ENCODE measurements at places on chromosomes 16 and 17. TPM values are rescaled to one million over a fixed set of nuclear protein-coding genes. Genes with fewer than 3 reads are reported as not detected.

Gene FBXO39
- not detected for total RNA-seq

Gene TP53TG3
- total RNA-seq, result not detected

Gene IRX3
- total RNA-seq, result 10.5 TPM

Gene ZG16B
- not detected for total RNA-seq

Gene CSF3
- 0.59 TPM for total RNA-seq

Gene KRTAP9-4
- total RNA-seq, result not detected

GRCh38 chr17:4944163-4944553 is 4.1 kb downstream of the RNF167 start:
- DNase-seq, result no peak

- no peak for DNase-seq
These were observed at the start of gene VAT1L for GRCh38 chr16:77788181-77789084. TSS of gene VAT1L (plus strand) at chr16:77788564. CDS start at chr16:77788683, 119 bp downstream.

DNA sequence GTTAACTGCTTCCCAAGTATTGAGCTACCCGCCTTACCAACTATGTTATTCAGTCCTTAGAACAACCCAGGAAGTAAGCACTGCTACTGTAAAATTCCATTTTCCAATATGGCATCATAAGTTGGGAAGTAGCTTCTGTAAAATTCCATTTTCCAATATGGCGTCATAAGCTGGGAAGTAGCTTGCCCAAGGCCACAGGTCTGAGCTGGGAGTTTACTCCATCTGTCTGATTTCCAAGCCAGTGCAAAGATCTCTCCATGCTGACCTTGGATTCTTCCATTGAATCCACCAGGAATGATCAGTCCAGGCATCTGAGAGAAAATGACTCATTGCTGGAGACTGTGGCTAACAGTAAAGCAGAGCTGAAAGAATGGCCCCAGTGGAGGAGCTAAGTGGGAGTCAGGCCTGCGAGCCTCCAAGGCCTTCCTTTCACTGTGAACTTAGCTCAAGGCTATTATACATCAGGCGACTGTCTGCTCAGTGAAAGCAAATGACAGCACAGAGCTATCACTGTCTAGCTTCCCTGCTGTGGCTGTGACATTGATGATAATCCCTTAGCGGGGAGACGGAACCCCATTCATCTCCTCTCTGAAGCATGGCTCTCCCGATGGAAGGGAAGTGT is 430.4 kb downstream of the HAPSTR1 start:
- no peak for DNase-seq

- no peak for DNase-seq
These were observed 24.4 kb upstream of the ADCY9 start for GRCh38 chr16:4140652-4141051.

DNA sequence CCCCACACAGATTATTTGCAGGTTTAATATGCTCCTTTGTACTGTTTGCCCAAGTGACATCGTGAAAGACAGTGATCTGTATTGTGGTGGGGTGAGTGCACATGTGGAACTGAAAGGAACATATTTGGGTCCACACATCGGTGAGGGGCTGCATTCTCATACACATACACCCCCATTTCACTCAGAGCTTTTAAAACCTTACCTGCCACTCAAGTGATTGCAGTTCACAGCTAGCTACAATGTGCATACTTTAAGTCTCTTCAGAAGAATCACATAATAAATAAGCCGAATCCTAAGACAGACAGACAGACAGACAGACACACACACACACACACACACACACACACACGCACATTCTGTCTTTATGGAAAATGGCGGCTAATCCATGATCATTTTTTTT is 102.6 kb downstream of the AATF start:
- DNase-seq, result no peak

GRCh38 chr17:75130632-75131277 is 787 bp downstream of the NT5C start:
- no peak for DNase-seq

DNA sequence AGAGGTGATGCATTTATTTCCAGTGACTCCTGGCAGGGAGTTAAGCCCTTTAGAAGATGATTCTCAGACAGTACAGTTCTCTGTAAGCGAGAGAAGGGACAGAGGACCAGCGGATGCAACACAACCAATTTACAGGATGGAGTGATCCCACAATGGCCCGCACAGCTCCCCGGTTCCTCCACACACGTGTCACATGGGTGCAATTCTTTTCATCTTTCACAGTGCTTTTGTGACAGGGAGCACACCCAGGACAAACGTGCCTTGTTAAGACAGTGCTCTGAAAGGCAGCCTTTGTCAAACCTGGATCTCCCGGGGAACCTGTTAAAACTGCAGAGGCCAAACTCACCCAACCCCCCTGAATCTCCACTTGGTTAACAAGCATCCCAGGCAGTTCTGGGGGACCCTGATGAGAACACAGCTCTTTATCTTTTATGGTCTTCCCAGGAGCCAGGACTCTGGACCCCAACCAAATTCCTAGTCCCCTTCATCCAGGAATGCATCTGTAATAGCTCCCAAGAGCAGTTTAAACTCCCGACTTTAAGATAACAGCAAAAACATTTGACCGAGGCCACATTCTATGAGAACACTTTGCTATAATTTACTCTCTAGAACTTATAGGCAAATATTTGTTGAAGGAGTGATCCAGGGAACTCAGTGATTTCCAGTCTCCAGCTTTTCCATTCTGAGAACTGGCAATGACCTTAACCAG is 134.9 kb upstream of the CDH5 start:
- no peak for DNase-seq

DNA sequence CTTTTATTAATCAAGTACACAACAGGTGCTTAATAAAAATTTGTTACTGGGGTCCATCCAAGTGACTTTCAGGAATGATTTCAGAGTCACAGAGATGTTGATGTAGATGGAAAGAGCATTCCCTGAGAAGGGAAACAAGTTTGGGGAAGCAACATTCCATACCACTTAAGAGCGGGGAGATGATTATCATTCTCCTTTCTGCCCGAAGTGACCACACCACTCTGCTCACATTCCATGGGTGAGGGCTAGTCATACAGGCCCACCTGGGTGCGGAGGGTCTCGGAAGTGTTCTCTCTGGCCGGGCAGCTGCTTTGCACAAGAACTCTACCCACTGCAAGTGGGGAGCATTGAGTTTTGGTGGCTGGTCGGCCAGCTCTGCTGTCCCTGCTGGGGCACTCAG is 231.4 kb downstream of the SNX29 start:
- DNase-seq, result no peak

DNA sequence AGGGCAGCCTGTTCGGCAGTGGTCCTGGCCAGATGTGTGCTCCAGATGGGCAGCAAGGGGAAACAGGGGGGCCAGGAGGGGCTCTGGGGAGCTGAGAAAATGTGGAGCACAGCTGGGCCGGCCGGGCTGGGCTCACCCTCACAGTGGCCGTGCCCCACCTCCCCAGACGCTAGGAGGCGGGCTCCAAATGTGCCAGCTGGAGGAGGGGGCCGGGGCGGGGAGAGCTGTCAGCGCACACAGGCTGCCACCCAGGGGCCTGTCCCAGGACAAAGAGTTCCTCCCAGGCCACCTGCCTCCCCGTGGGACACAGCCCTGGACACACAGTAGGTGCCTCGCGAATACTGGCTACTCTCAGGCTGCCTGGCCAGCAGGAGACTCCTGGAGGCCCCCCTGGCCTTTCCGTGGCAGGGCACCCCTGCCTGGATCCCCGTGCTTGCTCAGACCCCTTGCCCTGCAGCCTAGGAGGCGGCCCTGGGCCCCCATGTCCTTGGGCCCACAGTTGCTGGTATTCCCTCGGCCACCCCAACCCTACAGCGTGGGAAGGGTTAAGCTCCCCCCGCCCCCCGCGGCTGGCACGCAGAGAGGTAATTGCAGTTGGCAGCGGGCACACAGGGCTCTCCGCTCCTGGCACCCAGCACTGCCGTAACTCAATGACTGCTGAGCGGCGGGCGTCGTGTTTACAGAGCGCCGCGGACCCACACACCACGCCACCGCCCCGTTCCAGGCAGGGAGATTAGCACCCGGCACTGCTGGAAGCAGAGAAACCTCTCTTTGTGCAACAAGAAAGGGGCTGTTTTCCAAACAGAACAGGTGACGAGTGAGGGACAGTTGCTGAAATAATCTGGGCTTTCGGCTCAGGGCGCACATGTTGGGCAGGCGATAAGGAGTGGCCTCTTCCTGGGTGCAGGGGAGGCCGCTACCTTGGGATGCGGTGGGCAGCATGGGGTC is 32.2 kb downstream of the BAHCC1 start:
- DNase-seq, result no peak

DNA sequence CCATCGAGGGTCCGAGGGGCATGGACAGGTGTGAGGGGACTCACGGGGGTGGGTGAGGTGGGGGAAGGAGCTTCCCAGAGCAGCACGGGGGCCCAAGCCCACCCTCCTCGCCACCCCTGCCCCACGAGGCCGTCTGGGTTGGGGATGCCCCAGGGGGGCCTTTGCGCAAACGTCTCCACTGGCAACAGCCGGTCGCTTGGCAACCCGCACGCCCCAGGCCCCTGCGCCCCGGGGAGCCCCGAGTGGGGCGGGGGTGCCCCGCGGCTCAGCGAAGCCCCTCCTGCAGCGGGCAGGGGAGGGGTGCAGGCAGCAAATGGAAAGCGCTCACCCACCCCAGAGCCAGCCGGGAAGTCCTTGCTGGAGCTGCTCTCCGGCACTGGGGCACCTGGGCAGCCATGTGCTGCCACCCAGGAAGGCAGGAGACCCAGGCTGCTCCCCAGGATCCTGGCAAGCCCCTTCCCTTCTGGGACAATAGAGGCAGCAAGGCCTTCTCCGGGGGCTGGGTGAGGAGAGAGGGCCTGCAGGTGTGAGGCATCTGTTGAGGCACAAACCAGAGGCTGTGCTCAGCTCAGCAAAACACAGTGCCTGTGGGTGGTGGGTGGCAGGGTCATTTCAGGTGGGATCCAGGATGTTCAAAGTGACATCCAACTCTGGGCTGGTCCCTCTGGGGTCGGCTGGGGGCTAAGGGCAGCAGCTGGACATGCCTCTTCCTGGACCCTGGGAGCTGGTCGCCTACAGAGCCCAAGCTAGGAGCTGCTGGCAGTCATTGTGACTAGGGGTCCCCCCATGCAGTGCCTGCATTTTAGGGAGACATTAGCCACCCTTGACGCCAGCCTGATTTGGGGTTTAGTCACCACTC is 80.9 kb upstream of the CBX4 start:
- DNase-seq, result no peak

GRCh38 chr17:9670596-9670995 is 25.3 kb downstream of the USP43 start:
- DNase-seq, result no peak

DNA sequence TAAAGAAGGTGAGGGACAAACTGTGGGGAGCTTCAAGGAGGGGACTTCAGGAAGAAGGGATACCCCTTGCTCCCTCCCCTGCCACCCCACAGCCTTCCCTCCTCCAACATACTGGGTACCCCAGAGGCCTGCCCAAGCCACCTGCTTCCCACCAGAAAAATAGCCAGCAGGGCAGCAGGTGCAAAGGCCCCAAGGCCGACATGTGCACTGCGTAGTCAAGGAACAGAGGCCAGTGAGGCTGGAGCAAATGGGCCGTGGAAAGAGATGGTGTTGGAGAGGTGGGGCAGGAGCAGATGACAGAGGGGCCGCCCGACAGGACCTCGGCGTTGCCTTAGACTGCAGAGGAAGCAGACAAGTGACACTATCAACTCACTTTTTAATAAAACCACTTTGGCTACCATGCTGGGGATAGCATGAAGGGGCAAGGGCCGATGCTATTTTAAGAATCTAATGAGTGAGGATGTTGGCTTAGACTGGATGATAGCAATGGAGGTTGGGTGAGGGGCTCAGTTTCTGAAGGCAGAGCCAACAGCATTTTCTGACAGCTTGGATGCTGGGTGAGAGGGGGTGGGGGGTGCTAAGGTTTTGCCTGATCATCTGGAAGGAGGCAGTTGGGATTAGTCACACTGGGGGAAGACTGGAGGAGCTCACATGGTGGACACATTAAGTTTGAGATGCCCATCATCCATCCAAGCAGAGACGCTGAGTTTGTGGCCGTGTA is 72.8 kb upstream of the TOB1 start:
- DNase-seq, result no peak

GRCh38 chr17:47789611-47790561 is 31.7 kb downstream of the OSBPL7 start:
- no peak for DNase-seq

DNA sequence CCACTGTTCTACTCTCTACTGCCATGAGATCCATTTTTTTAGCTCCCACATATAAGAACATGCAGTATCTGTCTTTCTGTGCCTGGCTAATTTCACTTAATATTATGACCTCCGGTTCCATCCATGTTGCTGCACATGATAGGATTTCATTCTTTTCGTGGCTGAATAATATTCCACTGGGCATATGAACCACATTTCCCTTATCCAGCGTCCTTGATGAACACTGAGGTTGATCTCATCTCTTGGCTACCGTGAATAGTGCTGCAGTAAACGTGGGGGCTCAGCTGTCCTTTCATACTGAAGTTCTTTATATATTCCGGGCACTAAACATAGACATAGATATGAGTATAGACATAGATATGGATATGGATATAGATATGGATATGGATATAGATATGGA is 109.3 kb upstream of the TNRC6C start:
- DNase-seq, result no peak

GRCh38 chr17:61168506-61168905 is 231.1 kb upstream of the TBX2 start:
- DNase-seq, result no peak

GRCh38 chr16:27481282-27481934 is 68.3 kb downstream of the GTF3C1 start:
- DNase-seq, result no peak

DNA sequence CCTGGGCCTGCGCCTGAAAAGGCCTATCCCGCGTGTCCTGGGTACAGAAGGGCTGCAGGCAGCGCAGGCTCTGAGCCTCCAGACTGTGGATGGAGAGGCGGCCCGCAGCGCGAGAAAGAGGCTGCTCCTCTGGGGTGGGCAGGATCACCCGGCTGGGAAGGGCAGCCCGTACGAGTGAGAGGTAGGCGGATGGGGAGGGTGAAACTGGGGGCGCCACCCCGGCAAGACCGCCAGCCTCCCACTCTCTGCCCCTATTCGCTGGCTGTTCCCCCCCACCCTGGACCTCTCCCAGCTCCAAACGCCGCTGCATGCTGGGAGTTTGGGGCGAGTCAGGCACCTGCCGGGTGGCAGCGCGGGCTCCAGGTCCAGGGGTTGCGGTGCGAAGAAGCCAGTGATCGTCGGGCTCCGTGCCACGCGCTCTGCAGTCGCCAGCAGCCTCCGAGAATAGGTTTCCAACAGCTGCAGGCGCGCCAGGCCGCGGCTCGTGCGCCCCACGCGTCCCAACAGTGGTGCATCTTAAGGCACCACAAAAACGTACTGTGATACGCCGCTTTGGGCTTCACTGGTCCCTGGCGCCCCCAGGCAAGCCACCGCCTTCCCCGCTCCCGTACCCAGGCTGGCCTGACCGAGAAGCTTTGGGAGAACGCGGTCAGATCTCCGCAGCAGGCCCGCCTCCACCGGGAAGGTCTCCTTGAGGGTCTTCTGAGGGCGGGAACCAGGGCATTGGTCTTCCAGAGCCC is 1.1 kb downstream of the NOXO1 start:
- no peak for DNase-seq

- DNase-seq, result no peak
These were observed 88.4 kb downstream of the ABCC12 start for GRCh38 chr16:48067388-48067787.

Measured in tibial nerve (tissue), 4 donors.